ENCODE measurements at places on chromosomes 4 and X. TPM values are rescaled to one million over a fixed set of nuclear protein-coding genes. Genes with fewer than 3 reads are reported as not detected.

GRCh38 chrX:56762220-56762619, 33.2 kb downstream of the NBDY start:
- H3K27ac ChIP-seq = no peak overlapping the region
- H3K4me3 ChIP-seq = no peak overlapping the region
- no peak for DNase-seq
- no peaks in the 10 kb centered on the region for H3K27me3 ChIP-seq

DNA sequence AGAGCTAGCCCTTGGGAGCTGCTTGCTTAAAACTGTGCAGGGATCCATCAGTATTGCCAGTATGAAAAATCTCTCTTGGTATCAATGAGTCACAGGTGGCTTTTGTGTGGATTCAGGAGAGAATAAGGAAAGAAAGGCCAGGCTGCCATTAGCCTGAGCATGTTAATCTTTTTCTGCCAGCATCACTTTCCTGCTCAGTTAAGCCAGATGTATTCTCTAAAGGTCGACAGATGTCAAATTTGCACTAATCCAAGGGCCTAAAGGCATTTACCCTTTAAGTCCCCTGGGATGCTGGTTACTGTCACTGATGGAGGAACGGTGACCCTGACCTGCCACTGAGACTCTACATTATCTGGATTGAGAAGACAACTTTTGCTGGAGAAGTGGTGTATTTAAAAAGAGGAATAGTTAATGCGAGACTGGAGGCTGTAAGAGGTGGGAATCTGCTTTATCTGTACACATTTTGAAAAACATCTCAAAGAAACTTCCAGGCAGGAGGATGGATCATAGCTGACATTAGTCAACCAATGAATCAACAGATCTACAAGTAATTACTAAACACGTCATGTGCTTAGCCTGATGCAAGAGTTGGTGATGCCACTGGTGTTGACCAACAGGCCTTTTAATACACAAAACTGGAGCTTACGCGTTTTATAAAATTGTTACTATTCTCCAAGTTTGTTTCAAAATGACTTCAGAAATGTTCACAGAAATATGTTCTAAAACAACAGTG, 241.4 kb upstream of the ANXA3 start:
- no peaks in the 10 kb centered on the region for H3K36me3 ChIP-seq
- no peak overlapping the region for H3K4me3 ChIP-seq
- H3K27me3 ChIP-seq = no peaks in the 10 kb centered on the region
- DNase-seq = no peak
- H3K27ac ChIP-seq = no peak overlapping the region
- no peaks in the 10 kb centered on the region for H3K4me1 ChIP-seq

- no peak within 1 kb of the TSS for H3K27ac ChIP-seq
- H3K36me3 ChIP-seq = no peaks in the 10 kb centered on the region
- no peak within 1 kb of the TSS for H3K4me3 ChIP-seq
- no peak for DNase-seq
These were observed at the start of gene IL1RAPL2 for GRCh38 chrX:104565791-104566680. Gene IL1RAPL2, plus strand, starts transcription at chrX:104566199.

- H3K27ac ChIP-seq = no peak overlapping the region
- H3K4me1 ChIP-seq = no peaks in the 10 kb centered on the region
- no peak overlapping the region for H3K4me3 ChIP-seq
- no peak for DNase-seq
- no peaks in the 10 kb centered on the region for H3K36me3 ChIP-seq
These were observed 311.6 kb downstream of the FAM133A start for GRCh38 chrX:93985344-93986307.

DNA sequence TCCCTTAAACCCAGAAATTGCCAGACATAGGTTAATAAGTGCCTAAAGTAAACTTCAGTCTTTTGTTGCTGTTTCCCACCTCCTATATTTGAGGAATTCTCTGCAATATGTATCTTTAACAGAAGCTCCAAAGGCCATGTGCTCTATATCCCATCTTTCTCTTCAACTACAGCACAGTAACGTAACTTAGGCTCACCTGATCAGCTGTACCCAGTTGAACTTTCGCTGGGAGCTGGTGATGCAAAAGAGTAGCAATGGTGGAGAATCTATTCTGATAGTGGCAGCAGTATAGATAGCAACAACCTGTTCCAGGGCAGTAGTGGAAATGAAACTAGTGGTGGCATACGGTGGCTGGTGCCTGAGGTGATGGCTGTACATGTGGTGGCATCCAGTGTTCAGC, 33.2 kb upstream of the YTHDC1 start:
- no peak overlapping the region for H3K4me3 ChIP-seq
- H3K27ac ChIP-seq = no peak overlapping the region
- H3K27me3 ChIP-seq = peaks cover 4% of the 10 kb centered on the region

- H3K4me1 ChIP-seq = peaks cover 17% of the 10 kb centered on the region
- DNase-seq = peak; percentile 91
- H3K27me3 ChIP-seq = no peaks in the 10 kb centered on the region
- no peaks in the 10 kb centered on the region for H3K36me3 ChIP-seq
- H3K27ac ChIP-seq = peak overlapping the region; percentile 62
These were observed 92.5 kb downstream of the ANK2 start for GRCh38 chr4:113141901-113142346.

DNA sequence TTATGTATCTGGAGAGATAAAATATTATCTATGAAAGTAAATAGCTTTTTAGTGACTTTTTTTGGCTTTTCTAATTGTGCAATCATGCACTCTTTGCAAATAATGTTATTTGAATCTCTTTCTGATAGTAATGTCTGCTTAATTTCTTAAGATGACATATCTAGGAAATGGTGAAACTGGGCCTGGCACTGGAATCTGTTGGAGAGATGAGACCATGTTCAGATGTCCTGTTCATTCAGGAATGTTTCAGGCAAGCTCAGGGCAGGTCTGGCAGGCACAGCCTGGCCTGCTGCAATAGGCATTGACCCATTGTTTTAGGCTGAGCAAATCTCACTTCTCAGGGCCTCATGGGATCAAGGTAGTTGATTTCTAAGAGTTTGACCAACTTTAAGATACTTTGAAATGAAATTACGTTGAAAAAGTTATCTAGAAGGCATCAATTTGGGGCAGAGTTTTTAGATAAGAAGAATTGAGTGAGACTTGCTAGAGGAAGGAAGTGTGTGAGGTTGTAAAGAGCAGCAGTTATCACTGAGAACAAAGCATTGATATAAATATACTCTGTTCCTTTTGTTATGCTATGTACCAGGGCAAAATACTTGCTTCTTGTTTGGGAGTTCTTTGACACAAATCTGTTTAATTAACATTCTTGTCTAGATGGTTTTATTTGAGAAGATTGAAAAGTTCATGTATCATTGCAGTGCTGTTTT, 133.0 kb upstream of the LEF1 start:
- H3K27me3 ChIP-seq = no peaks in the 10 kb centered on the region
- DNase-seq = no peak
- H3K27ac ChIP-seq = no peak overlapping the region

- no peaks in the 10 kb centered on the region for H3K4me1 ChIP-seq
- no peaks in the 10 kb centered on the region for H3K27me3 ChIP-seq
- DNase-seq = peak; percentile 14
- H3K27ac ChIP-seq = no peak overlapping the region
- H3K4me3 ChIP-seq = no peak overlapping the region
These were observed 663.2 kb upstream of the HTR2C start for GRCh38 chrX:113920661-113921060.

DNA sequence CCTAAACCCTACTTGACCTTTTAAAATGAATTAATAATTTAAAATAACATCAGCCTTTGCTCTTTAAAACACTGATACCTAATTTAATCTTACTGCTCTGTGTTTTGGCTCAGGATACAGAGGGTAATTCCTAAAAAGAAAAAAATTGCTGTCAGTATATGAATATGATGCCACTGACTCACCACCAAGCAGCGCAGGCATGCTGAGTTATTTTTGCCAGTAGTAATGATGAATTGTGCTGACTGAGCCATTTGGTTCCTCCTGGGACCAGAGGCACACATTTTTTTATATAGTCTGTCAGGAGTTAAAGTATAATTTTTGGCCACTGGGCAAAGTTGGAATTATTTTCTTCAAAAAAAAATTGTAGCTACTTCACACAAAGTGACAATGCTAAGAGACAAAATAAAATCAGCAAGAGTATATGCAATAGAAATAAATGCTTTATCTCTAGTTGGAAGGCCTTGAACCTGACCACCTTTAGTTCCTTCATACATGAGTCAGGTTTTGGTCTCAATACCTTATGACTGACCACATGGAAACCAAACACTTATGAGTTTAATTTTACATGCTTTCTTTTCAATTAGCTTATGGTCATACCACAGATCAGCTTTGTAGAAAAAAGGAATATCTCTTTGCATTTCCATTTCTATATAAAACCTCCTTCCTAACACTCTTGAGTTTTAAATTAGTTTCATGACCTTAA, 115.1 kb downstream of the PPP3CA start:
- no peaks in the 10 kb centered on the region for H3K36me3 ChIP-seq
- H3K27me3 ChIP-seq = no peaks in the 10 kb centered on the region
- H3K4me3 ChIP-seq = no peak overlapping the region
- no peak overlapping the region for H3K27ac ChIP-seq

DNA sequence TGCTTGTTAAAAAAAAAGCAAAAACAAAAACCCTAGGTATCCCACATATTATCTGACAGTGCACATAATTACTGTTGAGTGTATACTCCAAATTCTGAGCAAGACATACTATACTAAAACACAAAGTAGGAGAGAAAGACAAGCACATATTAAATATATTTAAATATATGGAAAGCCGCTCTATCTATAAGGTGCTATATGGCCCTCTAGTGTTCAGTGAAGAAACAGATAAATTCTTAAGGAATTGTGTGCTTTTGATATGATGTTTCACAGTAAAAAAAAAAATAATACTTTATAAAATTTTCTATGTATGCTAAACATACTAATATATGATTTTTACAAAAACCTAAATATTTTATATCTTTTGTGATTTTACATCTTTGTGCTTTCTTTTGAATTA, 137.8 kb downstream of the FBXW7 start:
- DNase-seq = no peak
- no peaks in the 10 kb centered on the region for H3K27me3 ChIP-seq
- no peaks in the 10 kb centered on the region for H3K36me3 ChIP-seq

- no peak overlapping the region for H3K4me3 ChIP-seq
- no peak overlapping the region for H3K27ac ChIP-seq
- no peaks in the 10 kb centered on the region for H3K36me3 ChIP-seq
- no peaks in the 10 kb centered on the region for H3K27me3 ChIP-seq
These were observed 67.2 kb upstream of the BRWD3 start for GRCh38 chrX:80876877-80877276.

- no peak overlapping the region for H3K4me3 ChIP-seq
- peak overlapping the region; percentile 53 for H3K27ac ChIP-seq
- peaks cover 3% of the 10 kb centered on the region for H3K4me1 ChIP-seq
- H3K27me3 ChIP-seq = no peaks in the 10 kb centered on the region
These were observed 21.6 kb downstream of the PCDH18 start for GRCh38 chr4:137510557-137511265.

- H3K36me3 ChIP-seq = peaks cover 6% of the 10 kb centered on the region
- peaks cover 13% of the 10 kb centered on the region for H3K4me1 ChIP-seq
- no peak overlapping the region for H3K4me3 ChIP-seq
These were observed 112.9 kb downstream of the AMMECR1 start for GRCh38 chrX:110204986-110205385.

DNA sequence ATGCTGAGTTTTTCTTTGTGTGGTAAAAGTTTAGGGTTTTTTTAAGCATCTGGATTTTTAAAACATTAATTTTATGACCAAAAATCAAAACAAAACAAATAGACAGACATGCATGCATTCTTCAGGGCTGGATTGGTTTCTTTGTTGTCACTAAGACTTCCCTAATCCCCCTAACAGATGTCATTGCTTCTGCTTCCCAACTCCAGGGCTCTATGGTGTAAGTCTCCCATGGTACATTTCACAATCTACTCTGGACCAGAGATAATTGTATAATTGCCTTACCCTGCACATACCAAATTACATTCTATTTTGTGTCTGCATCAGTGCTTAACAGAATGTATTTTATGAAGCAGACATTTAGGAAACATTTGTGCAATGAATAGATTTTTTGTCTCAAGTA, 529.1 kb upstream of the SMIM31 start:
- H3K4me1 ChIP-seq = no peaks in the 10 kb centered on the region
- no peak for DNase-seq
- H3K4me3 ChIP-seq = no peak overlapping the region
- no peaks in the 10 kb centered on the region for H3K36me3 ChIP-seq

DNA sequence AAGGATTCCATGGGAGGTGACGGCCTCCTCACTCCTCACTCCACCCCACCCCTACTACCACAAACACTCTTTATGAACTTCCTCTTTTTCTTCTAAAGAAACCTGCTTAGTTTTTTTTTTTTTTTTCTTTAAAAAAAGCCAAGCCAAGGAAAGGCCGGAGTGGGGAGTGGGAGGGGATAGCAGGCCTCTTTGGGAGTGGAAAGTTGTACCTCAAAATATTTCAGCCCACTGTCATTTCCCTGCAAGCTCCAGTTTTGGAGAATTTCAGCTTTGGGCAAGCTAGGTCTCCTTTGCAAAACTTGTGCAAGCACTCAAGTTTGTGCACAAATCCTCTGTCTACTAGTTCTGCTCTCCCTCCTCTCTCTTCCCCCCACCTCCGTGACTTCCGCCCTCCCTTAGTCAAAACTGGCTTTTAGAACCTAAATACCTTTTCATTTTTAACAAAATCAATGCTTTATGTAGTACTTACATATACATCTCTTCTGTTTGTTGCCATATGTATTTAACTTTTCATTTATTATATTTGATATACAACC, 512 bp upstream of the ANTXR2 start:
- peaks cover 28% of the 10 kb centered on the region for H3K4me1 ChIP-seq
- peak overlapping the region; percentile 86 for H3K27ac ChIP-seq
- H3K36me3 ChIP-seq = no peaks in the 10 kb centered on the region
- H3K4me3 ChIP-seq = peak overlapping the region; percentile 96
- no peak for DNase-seq

- H3K27ac ChIP-seq = no peak overlapping the region
- DNase-seq = no peak
- H3K4me3 ChIP-seq = no peak overlapping the region
These were observed 248.6 kb downstream of the HNRNPD start for GRCh38 chr4:82124932-82125786.

GRCh38 chrX:125248931-125249330, 70.7 kb upstream of the TEX13C start:
- H3K27ac ChIP-seq = no peak overlapping the region
- H3K4me3 ChIP-seq = no peak overlapping the region
- H3K36me3 ChIP-seq = no peaks in the 10 kb centered on the region
- DNase-seq = no peak
- no peaks in the 10 kb centered on the region for H3K27me3 ChIP-seq

GRCh38 chrX:21723814-21724213, 34.1 kb downstream of the SMPX start:
- H3K4me1 ChIP-seq = peaks cover 7% of the 10 kb centered on the region
- no peak overlapping the region for H3K4me3 ChIP-seq
- no peak for DNase-seq
- H3K27ac ChIP-seq = no peak overlapping the region
- no peaks in the 10 kb centered on the region for H3K36me3 ChIP-seq

The ADH1B gene
- not detected for total RNA-seq

The FRG2 gene
- total RNA-seq = not detected

The MAGEC3 gene
- not detected for total RNA-seq

The GPR34 gene
- total RNA-seq = not detected

The RIPPLY1 gene
- total RNA-seq = not detected

The CLIC2 gene
- total RNA-seq = not detected

The RTL9 gene
- total RNA-seq = 0.91 TPM

The MAN2B2 gene
- 36.1 TPM for total RNA-seq

The MAML3 gene
- total RNA-seq = 10.2 TPM

The DKK2 gene
- total RNA-seq = 2.1 TPM

The CNKSR2 gene
- 2.2 TPM for total RNA-seq

The CTPS2 gene
- total RNA-seq = 11.4 TPM
